Stimulated activated CD4-positive, alpha-beta T cell treated with anti-CD3 and anti-CD28 coated beads, Interleukin-15, amount 100 ng/mL, for 24 hours (primary cell): ENCODE measurements at places on chromosomes 6 and 20.

DNA sequence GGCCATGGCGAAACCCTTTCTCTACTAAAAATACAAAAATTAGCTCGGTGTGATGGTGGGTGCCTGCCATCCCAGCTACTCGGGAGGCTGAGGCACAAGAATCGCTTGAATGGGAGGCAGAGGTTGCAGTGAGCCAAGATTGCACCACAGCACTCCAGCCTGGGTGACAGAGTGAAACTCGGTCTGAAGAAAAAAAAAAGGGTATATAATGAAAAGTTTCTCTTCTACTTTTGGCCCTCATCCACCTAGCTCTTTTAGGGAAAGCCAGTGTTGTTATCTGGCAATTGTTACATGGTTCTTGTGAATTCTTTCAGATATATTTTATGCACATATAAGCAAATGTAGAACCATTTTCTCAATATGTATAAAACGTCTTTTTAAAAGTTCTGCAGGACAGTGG lies 19.0 kb downstream of the KIF3B start:
- no peak for DNase-seq

- no peak for DNase-seq
These were observed 136.3 kb downstream of the CFAP61 start for GRCh38 chr20:20188647-20189046.

DNA sequence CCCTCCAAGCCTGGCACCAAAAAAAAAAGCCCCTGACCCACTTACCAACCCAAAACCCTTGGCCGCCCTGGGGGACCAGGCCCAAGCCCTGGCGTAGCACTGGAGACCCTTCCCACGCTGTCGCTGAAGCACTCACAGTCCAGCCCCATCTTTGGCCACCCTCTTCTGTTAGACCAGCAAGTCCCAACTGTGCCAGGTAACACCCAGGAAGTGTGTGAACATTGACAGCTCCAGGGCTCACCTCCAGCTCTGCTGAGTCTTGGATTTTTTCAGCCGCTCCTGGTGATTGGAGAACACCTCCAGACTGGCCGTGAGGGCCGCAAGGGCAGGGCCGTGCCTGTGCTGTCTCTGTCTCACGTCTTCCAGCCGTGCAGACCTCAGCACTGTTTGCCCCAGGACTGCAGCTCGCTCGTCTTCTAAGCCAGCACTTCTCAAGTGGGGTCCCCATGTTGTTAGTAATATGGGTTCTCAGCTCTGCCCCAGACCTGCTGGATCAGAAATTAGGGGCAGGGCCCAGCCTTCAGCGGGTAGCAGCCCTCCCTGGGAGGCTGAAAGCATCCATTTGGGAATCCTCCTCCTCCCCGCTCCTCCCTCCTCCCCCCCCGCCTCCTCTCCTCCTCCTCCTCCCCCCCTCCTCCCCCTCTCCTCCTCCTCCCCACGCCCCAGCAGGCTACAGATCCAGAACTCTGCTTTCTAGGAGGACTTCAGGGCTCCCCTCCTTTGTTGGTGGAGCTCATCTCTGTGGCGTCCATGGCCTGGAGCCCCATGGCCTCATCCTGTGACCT lies 18.1 kb downstream of the NPEPL1 start:
- DNase-seq, result no peak

DNA sequence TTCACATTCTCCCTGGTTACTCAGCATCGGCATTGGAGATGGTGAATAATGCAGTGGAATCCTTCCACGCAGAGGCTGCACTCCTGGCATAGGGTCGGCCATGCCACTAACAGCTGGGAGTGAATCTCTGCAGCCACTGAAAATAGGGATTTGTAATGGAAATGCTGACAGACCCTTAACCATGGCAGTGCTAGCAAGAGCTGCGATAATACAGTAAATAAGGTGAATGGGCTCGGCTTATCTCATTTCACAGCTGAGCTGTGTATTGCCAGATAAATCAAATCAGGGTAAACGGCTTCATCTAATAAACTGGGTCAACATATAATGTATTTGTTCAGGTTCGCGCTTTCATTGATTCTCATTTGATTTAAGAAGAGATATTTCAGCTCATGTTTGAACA lies 156.8 kb downstream of the SLC35B3 start:
- DNase-seq, result no peak

- no peak for DNase-seq
These were observed 216.5 kb upstream of the RREB1 start for GRCh38 chr6:6891125-6891721.

DNA sequence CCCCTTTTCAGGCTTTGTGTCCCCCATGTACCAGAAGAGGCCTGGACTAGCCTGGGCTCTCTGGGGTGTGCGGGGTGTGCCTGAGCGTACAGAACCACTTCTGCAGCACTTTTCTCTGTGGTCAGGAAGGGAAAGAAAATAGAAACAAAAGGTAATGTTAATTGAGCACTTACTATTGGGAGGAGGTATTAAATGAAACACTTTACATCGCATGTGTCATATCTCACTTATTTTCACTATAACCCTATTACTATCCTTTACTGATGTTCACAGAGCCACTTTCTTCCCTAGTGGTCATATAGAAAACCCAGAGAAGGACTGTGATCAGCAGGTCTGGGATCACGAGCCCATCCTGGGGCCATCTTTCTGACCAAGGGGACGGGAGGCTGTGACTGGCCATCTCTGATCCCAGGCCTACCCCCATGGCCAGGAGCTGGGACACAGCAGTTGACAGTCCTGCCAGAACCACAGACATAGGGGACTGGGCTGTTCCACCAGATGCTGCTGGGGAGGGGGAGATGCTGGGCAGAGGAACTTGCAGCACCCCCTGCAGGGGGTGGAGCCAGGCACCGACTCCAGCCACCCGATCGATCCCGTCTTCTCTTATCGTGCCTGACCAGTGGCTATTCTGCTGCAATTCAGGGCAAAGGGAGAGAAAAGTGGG lies 107.6 kb downstream of the VEGFA start:
- no peak for DNase-seq

GRCh38 chr6:39440039-39440426 lies 117.5 kb upstream of the KCNK16 start:
- no peak for DNase-seq

DNA sequence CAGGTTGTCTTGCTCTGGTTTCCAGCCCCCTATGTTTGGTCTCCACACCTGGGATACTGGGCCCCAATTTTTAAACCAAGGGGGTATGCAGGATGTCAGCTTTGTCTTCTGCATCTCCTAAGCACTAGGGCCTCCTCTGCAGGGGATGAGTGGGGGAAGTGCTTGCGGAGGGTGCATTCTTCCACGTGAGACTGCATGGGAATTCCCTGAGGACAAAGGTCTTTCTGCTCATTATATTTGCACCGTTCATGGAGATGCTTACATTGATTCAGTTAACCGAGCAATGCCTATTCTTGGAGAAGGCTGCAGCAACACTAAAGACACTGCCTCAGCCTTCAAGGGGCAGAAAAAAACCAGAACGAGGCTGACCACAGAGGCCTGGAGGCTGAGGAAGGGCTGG lies 45.4 kb downstream of the RAB44 start:
- no peak for DNase-seq

DNA sequence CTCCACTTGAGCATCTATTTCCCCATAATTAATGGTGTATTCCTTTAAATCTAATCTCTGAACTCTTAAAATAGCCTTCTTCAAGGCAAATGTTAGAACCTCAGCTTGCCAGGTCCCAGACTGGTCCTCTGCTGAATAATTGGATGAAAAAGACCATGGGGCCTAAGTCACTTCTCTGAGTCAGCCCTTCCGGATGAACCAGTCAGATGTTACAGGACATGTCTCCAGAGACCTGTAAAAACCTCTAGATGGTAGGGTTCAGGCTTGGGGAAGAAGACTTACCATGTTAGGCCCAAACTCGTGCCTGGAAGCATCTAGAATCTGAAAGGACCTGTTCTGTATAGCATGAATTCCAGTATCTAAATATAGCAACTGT lies 97.3 kb downstream of the CDKAL1 start:
- DNase-seq, result no peak

GRCh38 chr6:167826230-167826895 lies 348 bp upstream of the AFDN start:
- peak; percentile 77 for DNase-seq

DNA sequence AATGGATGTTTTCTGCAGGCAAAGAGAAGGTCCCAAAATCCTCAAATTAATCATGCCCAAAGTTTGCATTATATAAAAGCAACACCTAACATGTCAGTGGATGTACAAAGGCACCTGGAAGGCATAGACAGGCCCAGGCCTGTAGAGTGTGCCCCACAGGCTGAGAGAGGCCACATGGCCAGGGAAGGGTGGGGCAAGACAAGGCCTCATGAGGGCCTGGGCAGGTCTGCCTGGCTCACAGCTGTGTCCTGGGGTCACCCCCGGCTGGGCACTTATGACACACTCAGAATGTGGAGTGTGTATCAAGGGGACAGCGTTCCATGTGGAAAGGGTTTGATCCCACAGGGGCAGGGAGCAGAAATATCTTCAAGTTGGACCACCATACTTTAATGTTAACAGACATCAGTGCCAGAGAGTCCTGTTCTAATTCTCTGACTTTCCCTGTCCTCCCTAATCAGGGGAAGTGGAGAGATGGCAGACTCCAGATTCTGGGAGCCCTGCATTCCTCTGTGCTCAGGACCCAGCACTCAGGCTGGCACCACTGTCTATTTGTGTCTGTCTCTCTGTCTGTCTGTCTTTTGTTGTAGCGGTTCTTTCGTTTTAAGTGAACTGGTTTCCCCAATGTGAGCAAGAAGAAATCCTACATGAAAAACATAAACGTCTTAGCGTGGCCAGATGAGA lies 178.3 kb upstream of the FOXA2 start:
- no peak for DNase-seq

- no peak for DNase-seq
These were observed 12.6 kb upstream of the PBOV1 start for GRCh38 chr6:138230759-138231380.

- no peak for DNase-seq
These were observed 94.7 kb upstream of the NFATC2 start for GRCh38 chr20:51637241-51637640.

- DNase-seq, result no peak
These were observed 154.0 kb upstream of the CITED2 start for GRCh38 chr6:139528471-139528870.

DNA sequence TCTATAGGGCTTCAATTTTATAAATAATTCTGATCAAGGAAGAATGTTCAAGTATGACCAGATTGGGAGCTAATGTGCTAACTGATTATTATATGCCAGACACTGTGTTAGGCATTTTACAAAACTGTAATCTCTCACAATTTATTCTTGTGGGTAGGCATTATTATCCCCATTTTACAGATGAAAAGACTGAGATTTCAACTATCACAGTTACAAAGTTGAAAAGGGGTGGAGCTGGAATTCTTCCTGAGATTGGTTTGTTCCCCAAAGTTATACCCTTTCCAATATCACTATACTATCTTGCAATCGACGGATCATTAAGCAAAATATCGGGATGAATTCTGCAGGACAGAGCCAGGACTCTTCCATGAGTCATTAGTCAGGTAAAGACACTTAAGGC lies 57.1 kb downstream of the TPD52L1 start:
- DNase-seq, result no peak

DNA sequence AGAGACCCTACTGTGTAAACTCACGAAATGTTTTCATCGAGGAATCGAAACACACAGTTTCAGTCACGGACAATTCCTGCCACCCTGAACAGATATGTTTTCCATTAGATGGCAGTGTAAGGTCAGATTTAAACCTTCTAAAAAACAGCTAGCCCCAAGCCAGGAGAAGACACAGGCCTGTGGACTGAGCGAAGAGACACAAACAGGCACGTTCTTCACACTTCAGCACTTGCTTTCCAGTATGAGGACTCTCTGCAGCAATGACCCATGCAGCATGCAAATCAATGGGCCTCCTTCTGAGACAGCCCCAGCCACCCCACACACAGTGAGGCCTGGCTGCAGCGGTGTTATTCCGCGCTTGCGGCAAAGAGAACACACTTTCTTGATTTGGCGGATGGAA lies 31.9 kb downstream of the HUS1B start:
- no peak for DNase-seq

GRCh38 chr20:39069976-39070375 lies 107.8 kb downstream of the DHX35 start:
- DNase-seq, result no peak

DNA sequence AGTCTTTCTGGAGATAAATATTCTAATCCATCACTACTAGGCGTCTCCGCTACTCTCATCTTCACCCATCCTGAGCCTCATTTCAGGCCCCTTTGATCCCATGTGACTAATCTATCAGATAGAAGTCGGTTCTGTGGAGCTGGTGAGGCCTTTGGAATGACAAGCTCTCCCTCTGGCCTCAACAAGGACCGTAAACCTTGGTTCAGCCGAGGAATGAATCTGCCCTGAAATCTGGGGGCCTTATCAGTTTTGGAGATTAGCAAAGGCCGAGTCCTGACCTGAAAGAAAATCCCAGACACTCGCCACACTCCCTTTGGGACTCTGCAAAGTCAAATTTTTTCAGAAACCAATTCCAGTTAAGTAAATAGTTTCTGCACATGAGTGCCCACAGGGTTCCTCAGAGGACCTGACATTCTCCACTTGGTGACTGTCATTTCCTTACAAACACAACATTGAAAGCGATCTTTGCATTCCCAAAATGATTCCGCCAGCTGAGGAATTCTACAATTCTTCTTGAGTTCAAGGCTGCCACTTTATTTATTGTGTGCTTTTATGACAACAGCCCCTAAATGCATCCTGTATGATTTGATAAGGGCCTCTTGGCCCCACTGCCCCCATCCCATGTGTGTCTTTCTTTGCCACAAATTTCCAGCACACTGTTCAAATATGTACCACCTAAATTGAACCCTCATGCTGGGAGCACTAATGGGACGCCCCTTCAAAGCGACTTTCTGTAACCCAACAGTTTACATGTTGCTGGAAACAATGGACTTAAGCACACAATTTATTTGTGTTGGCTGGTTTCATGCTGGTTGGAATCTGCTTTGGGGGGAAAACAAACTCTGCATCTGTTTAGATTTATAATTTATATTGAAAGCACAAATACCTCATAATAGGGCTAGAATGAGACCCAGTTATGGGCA lies 10.0 kb upstream of the RIPOR3 start:
- no peak for DNase-seq
